Left cardiac atrium (tissue), 4 donors: ENCODE measurements at places on chromosomes 4 and X. TPM values are rescaled to one million over a fixed set of nuclear protein-coding genes. Genes with fewer than 3 reads are reported as not detected.

GRCh38 chr4:156194896-156195295, 241.2 kb upstream of the CTSO start:
- no peak for DNase-seq

Gene TMEM31
- not detected for total RNA-seq

GRCh38 chr4:67886281-67886680, 2.5 kb upstream of the TMPRSS11D start:
- DNase-seq, result no peak

- DNase-seq, result no peak
Observed at GRCh38 chr4:14596437-14596836, 405.8 kb upstream of the CPEB2 start.

Gene HSD17B13
- 0.18 TPM for total RNA-seq

DNA sequence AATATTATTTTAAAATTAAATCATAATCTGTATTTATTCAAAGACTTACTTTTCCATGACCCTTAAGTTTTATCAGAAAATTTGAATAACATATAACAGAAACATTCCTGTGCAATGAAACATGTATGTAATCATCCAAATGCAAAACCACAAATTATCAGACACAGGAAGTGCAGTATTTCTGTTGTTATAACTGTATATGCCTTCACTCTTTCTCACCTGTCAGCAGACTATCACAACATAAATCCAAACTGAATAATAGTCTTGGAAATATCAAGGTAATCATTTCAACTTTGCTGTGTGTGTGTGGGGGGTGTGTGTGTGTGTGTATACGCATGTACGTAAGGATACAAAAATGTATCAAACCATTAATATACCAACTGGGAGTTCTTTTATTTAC, 285.9 kb downstream of the SLC7A11 start:
- DNase-seq, result no peak

GRCh38 chr4:173590697-173591096, 60.7 kb upstream of the HAND2 start:
- no peak for DNase-seq

DNA sequence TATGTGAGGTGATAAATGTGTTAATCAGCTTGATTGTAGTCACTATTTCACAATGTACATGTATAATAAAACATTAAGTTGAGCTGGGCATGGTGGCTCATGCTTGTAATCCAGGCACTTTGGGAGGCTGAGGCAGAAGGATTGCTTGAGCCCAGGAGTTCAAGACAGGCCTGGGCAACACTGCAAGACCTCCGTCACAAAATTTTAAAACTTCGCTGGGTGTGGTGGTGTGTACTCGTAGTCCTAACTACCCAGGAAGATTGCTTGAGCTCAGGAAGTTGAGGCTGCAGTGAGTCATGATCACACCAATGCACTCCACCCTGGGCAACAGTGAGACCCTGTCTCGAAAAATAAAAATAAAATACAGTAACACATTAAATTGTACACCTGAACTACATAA, 20.1 kb downstream of the LYAR start:
- DNase-seq, result no peak

Gene PDGFRA
- 67.9 TPM for total RNA-seq

DNA sequence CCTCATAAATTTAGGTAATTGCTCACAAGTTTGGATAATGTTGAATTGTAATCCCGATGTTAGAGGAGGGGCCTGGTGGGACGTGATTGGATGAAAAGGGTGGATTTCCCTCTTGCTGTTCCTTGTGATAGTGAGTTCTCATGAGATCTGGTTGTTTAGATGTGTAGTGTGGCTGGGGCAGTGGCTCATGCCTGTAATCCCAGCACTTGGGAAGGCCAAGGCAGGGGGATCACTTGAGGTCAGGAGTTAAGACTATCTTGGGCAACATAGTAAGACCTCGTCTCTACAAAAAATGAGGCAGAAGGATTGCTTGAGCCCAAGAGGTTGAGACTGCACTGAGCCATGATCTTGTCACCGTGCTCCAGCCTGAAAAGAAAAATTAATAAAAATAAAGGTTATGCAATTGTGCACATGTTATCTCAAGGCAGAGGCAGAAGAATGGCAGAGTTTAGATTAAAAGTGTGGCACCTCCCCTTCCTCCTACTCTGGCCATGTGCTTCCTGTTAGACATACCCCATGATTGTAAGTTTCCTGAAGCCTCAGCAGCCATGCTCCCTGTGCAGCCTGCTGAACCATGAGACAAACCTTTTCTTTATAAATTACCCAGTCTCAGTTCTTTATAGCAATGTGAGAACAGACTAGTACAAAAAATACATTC, 36.5 kb downstream of the ERVMER34-1 start:
- no peak for DNase-seq

DNA sequence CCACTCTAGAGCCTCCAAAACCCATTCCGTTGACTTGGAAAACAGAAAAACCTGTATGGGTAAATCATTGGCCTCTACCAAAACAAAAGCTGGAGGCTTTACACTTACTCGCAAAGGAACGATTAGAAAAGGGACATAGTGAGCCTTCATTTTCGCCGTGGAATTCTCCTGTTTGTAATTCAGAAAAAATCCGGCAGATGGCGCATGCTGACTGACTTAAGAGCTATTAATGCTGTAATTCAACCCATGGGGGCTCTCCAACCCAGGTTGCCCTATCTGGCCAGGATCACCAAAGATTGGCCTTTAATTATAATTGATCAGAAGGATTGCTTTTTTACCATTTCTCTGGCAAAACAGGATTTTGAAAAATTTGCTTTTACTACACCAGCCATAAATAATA, 60.8 kb downstream of the ZNF732 start:
- peak; percentile 26 for DNase-seq

Gene MAMLD1
- 2.7 TPM for total RNA-seq

GRCh38 chr4:1246111-1246881, 2.6 kb downstream of the CTBP1 start:
- peak; percentile 29 for DNase-seq

Gene TREX2
- not detected for total RNA-seq

GRCh38 chr4:46032056-46032455, 91.8 kb downstream of the GABRG1 start:
- no peak for DNase-seq

Gene REPS2
- 13.7 TPM for total RNA-seq

- DNase-seq, result no peak
Observed at GRCh38 chrX:83535417-83536196, 27.5 kb downstream of the POU3F4 start.

Gene NIPAL1
- total RNA-seq, result 1.5 TPM

Gene SLC9A6
- total RNA-seq, result 15.7 TPM

DNA sequence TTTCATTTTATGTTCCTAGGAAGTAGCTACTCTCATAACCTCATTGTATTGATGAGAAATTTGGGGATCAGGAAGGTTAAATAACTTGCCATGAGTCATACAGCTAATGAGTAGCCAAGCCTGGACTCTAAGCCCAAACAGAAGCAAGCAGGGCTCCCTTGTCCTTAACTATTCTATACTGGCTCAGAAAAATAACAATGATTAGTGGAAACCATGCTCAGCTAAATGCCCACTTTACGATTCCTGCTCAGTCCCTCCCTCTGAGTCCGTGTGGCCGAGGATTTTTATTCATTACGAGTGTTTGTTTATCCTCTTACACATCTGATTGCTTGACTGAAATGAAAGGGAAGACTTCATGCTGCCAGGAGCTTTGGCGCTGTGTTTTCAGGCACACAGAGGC, 100.9 kb downstream of the SLC34A2 start:
- DNase-seq, result no peak

DNA sequence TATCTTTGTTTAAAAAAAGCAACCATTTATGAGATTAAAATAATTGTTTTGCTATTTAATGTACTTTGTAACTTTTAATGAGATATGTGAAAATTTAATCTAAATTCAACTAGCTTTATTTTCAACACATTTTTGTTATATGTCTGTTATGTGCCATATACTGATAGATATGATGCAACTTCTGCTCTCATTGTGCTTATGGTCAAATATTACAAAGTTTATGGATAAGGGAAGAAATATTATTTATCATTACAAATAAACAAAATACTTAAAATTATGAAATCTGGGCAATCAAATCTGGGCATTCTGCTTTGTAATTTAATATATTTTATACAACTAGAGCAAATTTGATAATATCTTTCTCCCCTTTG, 40.0 kb downstream of the PCDH10 start:
- DNase-seq, result no peak

GRCh38 chr4:98314791-98315565, 53.8 kb downstream of the RAP1GDS1 start:
- no peak for DNase-seq

Gene FAM241A
- total RNA-seq, result 5.0 TPM

- no peak for DNase-seq
Observed at GRCh38 chr4:7890635-7891393, 48.8 kb downstream of the AFAP1 start.

GRCh38 chr4:133594390-133595207, 445.5 kb downstream of the PCDH10 start:
- DNase-seq, result no peak

DNA sequence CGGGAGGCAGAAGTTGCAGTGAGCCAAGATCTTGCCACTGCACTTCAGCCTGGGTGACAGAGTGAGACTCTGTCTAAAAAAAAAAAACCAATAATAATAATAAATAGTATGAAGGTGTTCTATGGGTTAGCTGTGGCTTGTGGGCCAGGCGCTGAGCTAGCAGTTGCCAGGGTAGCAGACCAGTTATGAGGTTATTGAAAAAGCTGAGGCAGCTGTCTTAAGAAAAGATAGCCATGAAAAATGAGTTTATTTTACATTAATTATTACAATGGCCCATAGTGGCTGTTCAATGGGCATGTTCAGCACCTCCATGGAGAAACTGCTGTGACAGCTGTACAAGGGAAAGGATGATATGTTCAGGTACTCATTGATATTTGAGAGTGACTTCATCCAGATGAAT, 13.3 kb upstream of the HSD17B10 start:
- no peak for DNase-seq

GRCh38 chr4:5798946-5799345, 87.9 kb downstream of the EVC start:
- DNase-seq, result no peak

GRCh38 chrX:97563531-97564133, 679.9 kb downstream of the RPA4 start:
- DNase-seq, result peak; percentile 38

DNA sequence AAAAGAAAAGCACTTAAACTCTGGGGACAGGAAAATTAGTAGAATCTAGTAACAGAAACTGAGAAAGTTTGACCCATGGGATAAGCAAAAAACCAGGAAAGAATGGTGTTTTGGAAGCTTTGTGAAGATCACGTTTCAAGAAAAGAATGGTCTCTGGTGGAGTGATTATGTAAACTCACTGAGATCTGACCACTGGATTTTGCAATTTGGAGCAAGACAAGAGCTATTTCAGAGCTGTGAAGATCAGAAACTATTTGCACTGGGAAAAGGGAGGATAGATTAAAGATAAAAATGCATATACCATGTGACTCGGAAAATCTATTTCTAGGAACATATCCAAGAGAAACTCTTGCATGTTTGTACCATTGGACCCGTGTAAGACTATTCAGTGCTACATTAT, 4.3 kb downstream of the TMPRSS11D start:
- DNase-seq, result no peak

- no peak for DNase-seq
Observed at GRCh38 chr4:89579771-89580170, 257.2 kb downstream of the SNCA start.

Gene UGT2B11
- not detected for total RNA-seq

- DNase-seq, result no peak
Observed at GRCh38 chr4:7377223-7377865, 57.4 kb downstream of the PSAPL1 start.

Gene S100G
- total RNA-seq, result not detected

DNA sequence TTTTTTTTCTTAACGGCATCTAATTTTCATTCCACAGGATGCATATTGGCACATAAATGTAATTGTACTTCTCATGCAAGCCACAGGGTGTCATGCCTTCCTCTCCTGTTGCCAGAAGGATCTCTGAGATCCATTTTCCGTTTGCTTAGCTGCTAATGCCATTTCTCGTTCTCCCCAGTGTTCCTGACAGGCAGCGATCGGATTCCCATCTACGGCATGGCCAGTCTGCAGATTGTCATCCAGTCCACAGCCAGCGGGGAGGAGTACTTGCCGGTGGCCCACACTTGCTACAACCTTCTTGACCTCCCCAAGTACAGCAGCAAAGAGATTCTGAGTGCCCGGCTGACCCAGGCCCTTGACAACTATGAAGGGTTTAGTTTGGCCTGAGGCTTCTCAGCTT, 8.9 kb upstream of the NAP1L5 start:
- DNase-seq, result peak; percentile 32

DNA sequence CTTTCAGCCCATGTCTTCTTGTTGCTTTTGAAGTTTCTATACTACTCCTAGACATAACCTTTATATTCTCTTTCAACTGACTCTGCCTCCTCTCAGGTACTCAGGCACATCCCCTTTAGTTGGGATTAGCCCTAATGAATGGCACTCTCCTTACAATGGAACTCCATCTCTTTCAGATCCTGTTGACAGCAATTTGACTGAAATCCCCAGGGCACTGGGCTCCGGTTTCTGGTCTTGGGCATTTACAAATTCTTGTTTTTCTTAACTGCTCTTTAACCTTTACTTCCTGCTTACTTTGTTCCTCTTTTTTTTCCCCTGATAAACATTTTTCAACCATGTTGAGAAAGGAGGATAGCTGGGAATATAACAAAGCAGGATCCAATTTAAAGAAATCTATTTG, 68.9 kb downstream of the ENOX2 start:
- no peak for DNase-seq

Gene HSFX3
- total RNA-seq, result not detected

DNA sequence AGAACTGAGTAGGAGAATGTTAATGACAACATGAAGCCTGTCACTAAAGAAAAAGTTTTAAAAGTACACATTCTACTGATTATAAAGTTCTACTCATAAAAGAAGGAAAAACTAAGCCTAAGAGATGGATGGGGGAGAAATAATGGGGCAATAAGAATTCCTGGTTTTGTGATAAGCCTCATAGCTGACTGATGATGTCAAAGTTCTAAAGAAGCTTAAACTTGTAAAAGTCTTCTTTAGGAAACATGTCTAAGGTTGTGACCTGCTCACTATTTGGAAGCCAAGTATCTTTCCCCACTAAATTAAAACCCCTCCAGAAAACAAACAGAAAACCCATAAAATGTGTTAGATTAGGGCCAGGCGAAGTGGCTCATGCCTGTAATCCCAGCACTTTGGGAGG, 232.9 kb upstream of the GIMD1 start:
- DNase-seq, result no peak

Gene ARMCX1
- 29.3 TPM for total RNA-seq

DNA sequence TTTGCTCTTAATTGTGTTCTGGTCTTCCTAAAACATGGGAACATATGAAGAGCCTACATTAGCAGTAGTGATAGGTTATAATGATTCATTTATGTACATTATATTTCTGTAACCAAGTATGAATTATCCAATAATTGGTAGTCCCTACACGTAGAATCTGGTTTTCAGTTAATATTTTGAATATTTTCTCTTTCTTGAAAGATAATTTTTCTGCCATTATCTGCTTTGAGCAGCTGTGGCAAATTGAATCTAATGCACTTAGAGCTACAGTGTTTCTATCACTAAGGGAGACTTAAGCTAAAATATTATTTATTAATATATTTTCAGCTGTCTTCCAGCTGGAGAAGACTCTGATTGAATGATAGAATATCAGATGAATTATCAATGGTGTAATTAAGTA, 21.0 kb downstream of the CEP44 start:
- DNase-seq, result no peak

Gene PAGE1
- not detected for total RNA-seq
